ENCODE measurements at places on chromosomes 1 and 21. TPM values are rescaled to one million over a fixed set of nuclear protein-coding genes. Genes with fewer than 3 reads are reported as not detected.

Gene UBE2U
- total RNA-seq, result not detected

Gene GIPC2
- total RNA-seq, result 0.51 TPM

Gene TOR3A
- 45.5 TPM for total RNA-seq

Gene MRPL24
- 55.7 TPM for total RNA-seq

Gene POGK
- total RNA-seq, result 25.5 TPM

Gene RGSL1
- total RNA-seq, result not detected

Gene SOX13
- total RNA-seq, result 5.8 TPM

Gene RBP7
- not detected for total RNA-seq

Gene BLACAT1
- not detected for total RNA-seq

Gene PDPN
- total RNA-seq, result 0.25 TPM

Gene RSPH1
- 0.32 TPM for total RNA-seq

Gene ST6GALNAC3
- not detected for total RNA-seq

Gene TPTE
- not detected for total RNA-seq

Gene CNIH3
- total RNA-seq, result 6.4 TPM

Gene CCDC30
- total RNA-seq, result 0.65 TPM

Gene CHD5
- total RNA-seq, result 0.25 TPM

Gene AKR7A3
- total RNA-seq, result 0.51 TPM

Gene HES5
- total RNA-seq, result not detected

Gene TNFRSF9
- not detected for total RNA-seq

Gene TNFRSF18
- not detected for total RNA-seq

Gene CHI3L1
- 0.22 TPM for total RNA-seq

Gene RPTN
- not detected for total RNA-seq

Gene AMY1C
- total RNA-seq, result not detected

Gene ZZZ3
- 117 TPM for total RNA-seq

Data from GM23248 (cell line).